ENCODE measurements at places on chromosomes 12 and 14.

- no peak for DNase-seq
These were observed 23.4 kb upstream of the TMX1 start for GRCh38 chr14:51216602-51217001.

GRCh38 chr12:80794551-80794950, 77.8 kb downstream of the MYF5 start:
- DNase-seq = no peak

GRCh38 chr12:116236148-116236731, 41.3 kb downstream of the MED13L start:
- no peak for DNase-seq

DNA sequence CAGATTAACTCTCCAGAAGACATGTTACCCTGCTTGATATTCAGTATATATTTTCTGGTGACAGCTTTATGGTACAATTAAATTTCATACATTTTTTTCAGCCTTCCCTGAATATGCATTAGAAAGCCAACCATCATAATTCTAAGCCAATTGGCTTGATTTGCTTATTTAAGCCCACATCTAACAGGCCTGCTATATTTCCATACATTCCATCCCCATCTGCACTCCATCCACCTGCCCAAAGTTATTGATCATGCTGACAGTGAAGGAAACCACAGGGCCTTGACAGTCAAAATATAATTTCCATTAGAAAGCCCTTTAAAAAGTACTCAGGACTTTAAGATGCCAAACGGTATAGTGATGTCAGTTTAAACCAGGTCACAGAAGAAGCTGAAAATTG, 164.3 kb downstream of the GXYLT1 start:
- DNase-seq = no peak

- DNase-seq = no peak
These were observed 40.9 kb downstream of the BEST3 start for GRCh38 chr12:69658203-69658602.

GRCh38 chr12:57315681-57316080, 64.7 kb upstream of the STAC3 start:
- DNase-seq = no peak

- DNase-seq = no peak
These were observed 19.5 kb downstream of the C14orf132 start for GRCh38 chr14:96058576-96059200.

DNA sequence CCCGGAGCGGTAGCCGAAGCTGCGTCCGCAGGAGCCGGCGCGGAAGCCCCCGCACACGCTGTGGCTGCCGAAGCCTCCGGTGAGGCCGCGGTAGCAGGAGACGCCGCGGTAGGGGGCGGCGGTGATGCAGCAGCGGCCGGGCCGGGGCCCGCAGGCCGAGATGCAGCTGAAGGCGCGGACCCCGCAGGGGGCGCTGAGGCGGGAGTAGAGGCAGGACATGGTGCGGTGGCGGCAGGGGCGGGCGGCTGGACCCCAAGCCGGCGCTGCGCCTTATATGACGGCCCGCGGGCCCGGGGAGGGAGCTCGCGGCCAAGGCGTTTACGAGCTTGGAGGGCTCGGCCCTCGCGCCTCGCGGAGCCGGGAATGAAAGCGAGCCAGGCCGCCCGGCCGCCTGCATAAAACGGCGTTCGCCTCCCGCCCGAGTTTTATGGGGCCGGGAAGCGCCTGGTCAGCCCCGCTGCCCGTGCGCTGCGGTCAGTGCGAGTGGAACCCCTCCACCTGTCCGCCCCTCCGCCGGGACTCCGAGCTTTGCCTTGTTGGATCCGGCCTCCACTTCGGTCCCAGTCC, 16.0 kb upstream of the KRT86 start:
- DNase-seq = no peak

DNA sequence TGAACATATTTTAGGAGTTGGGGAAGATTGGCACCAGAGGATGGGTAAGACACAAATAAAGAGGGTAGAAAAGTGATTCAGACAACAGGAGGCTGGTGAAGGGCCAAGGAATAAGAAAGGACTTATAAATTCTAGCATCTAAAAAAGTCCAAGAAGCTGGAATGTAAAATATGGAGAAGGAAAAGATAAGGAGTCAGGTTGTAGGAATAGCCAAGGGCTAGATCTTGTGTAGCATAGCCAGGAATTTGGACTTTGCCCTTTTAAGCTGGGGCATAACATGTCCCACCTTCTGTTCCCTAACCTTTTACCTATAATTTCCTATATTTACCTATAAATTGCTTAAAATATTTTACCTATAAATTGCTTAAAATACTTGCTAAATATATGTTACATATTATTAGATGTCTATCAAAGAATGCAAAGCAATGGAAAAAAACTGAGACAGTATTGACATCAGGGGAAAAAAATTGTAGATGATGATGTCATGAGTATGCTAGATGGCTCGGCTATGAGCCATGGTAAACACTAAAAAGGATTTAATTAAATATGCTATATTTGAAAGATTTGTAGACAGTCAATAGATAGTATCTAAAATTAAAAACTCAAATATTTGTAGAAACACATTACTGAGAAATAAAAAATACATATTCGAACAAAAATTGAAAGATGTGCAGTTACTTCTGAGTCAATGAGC, 99.7 kb upstream of the PLEKHG7 start:
- no peak for DNase-seq

DNA sequence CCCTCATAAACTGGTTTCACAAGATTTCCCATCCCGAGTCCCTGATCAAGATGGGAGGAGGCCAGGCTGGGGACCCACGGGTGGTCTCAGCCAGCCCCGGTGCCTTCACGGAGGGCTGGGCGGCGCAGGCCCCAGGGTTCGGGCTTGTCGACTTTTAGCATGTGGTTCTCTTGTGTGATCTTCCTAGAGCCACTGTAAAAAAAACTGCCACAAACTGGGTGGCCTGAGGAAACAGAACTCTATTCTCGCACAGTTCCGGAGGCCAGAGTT, 12.6 kb downstream of the RFLNA start:
- DNase-seq = no peak

- DNase-seq = no peak
These were observed at the start of gene TMEM233 for GRCh38 chr12:119593578-119594398. Gene TMEM233, plus strand, starts transcription at chr12:119593774. Its CDS starts 75 bp downstream, at chr12:119593849.

DNA sequence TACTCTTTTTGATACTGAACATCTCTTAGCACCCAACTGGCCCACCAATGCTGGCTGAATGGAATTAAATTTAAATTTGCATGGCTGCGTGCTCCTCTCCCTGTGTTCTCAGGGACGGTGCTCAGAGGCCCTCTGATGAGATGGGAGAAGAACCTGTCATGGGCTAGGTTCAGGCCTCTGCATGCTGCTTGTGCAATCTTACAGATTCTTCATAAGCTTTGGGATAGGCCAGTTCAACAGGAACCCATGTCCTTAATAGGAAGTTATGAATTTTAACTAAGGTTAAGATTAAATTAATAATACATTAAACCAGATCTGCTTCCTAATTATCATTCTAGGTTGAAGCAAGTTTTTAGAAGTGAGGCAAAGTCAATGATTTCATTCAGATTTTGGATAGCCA, 119.7 kb upstream of the LRIG3 start:
- no peak for DNase-seq

GRCh38 chr12:102781117-102781516, 135.9 kb downstream of the PAH start:
- DNase-seq = no peak

DNA sequence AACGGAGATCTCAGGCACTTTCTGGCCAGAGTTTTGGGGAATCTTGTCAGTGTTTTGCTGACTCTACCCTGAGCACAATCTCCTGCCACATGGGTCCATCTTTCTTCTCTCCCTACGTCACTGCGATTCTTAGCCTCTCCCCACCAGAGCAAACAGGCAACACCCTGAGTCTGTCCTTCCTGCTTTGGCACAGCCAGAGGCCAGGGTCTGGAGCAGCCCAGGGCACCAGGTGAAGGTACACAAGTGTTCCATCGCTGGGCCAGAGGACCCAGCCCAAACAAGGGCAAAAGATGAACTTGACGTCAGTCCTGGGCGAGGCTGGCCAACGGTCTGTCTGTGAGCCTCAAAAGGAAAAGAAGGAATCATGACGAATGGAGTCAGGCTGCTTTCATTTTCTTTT, 12.7 kb upstream of the CCDC177 start:
- DNase-seq = no peak

- no peak for DNase-seq
These were observed 2.8 kb downstream of the EDDM3A start for GRCh38 chr14:20748439-20748838.

DNA sequence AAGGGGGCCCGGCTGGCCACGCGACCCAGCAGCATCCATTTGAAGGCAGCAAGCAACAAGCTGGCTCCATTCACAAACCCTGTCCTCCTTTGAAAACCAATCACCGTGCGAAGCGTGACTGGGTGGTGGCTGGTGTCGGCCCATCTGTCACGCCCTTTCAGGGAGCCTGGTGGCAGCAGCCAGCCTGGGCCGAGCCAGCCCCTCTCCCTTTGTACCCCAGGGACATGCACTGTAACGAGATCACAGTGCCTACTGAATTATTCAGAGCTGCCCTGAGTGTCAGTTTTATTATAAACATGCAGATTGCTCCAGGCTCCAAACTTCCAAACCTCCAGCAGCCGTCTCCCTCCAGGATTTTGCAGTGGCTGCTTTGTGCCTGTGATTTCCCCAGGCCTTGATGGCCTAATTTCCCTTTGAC, 22.3 kb upstream of the CTDSP2 start:
- DNase-seq = no peak

GRCh38 chr14:69666690-69667211, 55.4 kb downstream of the SUSD6 start:
- DNase-seq = no peak

DNA sequence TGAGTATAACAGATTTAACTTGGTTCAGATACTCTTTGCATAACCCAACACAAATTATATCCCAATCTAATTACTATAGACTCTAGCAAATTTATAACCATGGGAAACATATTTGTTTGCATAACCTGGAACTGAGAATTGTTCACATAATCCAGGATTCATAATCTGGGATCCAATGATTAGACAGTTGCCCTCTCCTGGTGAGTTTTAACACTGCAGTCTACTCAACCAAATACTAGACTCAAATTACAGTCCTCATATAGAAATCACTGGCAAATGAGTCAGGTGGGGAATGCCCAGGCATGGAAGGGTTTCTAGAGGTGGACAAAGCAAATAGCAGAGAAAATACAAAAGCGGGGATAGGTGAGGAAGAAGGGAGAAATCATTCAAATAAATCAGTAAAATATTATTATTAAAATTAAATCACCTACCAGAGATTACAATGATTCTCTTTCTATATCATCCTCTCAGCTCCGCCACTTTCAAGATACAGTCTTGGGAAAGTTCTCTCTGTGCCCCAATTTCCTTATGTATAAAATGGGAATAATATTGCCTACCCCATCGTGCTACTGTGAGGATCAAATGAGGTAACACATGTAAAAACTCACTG, 9.4 kb downstream of the GCH1 start:
- no peak for DNase-seq

- no peak for DNase-seq
These were observed 174.4 kb downstream of the SYT10 start for GRCh38 chr12:33265033-33265731.

DNA sequence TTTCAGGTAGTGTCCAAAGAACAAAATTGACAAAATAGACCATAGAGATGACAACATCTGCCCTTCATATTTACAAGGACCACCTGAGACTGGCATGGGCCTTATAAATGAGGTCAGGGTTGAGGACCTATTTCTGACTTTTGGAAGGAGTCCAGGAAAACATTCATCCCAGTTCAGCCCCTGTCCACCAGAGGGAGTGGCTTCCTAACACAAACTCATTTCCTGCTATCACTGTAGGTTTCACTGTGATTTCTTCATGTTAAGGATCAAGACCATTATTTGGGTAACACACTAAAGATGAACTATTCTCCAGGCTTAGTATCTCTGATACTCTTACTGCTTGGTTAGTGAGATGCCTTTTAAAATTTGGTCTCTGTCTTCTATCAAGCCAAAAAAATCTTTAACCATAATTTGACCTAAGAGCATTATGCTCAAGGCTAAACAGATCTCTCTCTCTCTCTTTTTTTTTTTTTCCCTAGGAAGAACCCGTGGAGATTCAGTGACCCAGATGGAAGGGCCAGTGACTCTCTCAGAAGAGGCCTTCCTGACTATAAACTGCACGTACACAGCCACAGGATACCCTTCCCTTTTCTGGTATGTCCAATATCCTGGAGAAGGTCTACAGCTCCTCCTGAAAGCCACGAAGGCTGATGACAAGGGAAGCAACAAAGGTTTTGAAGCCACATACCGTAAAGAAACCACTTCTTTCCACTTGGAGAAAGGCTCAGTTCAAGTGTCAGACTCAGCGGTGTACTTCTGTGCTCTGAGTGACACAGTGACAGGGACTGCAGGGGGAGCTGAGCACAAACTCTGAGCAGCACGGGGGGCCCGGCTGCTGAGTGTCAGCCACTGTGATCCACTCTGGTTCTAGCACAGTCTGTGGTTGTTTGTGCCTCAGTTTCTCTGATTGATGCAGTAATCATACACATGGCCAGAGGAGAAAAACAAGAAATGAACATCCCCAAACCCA, 267.6 kb upstream of the OR4E1 start:
- peak; percentile 8 for DNase-seq

DNA sequence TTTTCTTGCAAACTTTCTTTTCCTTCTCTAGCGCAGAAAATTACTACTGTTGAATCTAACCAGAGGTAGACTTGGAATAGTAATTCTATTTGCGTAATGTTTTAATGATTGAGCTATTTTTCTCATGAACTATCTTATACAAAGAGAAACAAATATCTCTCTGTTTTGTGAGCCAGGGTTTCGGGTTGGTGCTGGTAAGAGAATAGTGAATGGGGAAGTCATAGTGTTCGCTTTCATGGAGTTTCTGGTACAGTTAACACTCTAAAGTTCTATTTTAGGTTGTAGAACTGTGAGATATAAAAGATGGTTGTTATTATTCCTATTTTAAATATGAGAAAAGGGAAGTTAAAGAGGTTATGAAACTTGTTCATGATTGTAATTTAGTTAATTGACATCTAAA, 6.6 kb downstream of the CLEC1B start:
- no peak for DNase-seq

- DNase-seq = no peak
These were observed 301.4 kb downstream of the BMP4 start for GRCh38 chr14:53655080-53655785.

GRCh38 chr12:44565163-44565562, 311.0 kb downstream of the NELL2 start:
- DNase-seq = no peak

DNA sequence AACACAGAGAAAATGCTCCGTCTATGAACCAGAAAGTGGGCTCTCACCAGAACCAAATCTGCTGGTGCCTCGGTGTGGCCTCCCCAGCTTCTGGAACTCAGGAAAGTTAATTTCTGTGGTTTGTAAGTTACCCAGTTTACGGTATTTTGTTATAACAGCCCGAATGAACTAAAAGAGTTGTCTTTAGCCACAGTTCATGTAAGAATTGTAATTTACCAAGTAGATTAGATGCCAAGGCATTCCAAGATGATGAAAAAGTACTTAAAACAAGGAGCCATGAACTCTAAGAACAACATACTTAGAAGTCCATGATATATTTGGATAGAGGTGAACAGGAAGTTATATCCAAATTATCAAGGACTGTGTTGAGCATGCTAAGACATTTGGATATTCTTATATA, 259.9 kb upstream of the GARIN6 start:
- DNase-seq = no peak

- no peak for DNase-seq
These were observed 21.5 kb downstream of the ANAPC5 start for GRCh38 chr12:121330692-121331091.

- DNase-seq = no peak
These were observed 32.0 kb upstream of the SOCS2 start for GRCh38 chr12:93540466-93540865.
